ENCODE measurements at places on chromosomes 1 and 21.

GRCh38 chr1:200706111-200706814 is 32.4 kb upstream of the CAMSAP2 start:
- no peak for DNase-seq

GRCh38 chr1:24150234-24151174 is 7.6 kb upstream of the IL22RA1 start:
- DNase-seq = peak; percentile 99

DNA sequence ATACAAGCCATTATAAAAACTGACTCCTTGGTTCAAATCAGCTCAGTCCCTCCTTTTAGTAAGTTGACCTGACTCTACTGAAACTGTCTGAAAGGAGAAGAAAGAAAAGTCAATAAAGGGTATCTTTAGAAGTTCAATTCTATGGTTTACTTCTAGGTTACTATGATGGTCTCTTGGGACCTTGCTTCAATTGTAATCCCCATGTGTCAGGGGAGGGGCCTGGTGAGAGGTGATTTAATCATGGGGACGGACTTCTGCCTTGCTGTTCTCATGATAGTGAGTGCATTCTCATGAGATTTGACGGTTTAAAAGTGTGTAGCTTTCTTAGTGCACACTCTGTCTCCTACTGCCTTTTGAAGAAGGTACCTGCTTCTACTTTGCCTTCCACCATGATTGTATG is 31.7 kb upstream of the FNBP1L start:
- no peak for DNase-seq

GRCh38 chr1:172917972-172918371 is 132.8 kb downstream of the TNFSF18 start:
- no peak for DNase-seq

GRCh38 chr1:56287721-56288120 is 291.6 kb downstream of the PLPP3 start:
- no peak for DNase-seq

DNA sequence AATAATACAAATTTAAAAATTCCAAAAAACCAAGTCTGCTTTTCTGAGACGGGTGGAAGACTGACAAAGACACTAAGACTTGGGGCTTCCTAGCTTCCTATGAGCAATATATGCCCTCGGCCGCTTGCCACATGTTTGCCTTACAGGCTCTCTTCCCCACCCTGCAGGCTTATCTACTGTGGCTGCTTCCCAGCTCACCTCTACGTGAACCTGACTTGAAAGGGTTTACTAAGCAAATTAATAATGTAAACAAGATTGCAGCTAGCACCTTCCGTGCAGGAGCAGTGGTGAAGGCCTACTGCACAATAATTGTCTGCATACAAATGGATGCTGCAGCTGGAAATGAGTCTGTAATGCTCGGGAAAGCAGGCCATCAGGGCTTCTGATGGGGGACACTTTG is 152.9 kb upstream of the DAB1 start:
- no peak for DNase-seq

- DNase-seq = no peak
These were observed 61.7 kb downstream of the HMGB4 start for GRCh38 chr1:33925586-33925985.

DNA sequence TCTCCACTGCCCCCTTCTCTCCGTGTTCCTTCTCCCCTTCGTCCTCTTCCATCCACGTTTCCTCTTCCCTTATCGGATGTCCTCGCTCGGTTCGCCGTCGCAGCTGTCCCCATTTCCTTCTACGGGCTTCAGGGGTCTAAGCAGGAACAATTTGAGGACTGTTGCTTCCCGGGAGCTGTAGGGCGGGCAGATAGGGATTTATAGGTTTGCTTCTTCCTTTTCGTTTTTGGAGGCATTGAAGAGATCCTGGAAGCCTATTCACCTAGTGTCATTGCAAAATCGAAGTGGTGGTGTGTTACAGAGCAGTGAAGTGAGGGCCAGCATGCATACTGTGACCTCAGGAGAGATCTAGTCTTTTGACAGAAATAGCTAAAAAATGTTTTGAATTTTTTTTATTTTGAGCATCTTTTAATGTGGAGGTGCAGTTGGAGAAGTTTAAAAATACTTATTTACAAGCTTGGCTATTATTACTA is 897 bp downstream of the ZYG11B start:
- DNase-seq = peak; percentile 21

- peak; percentile 87 for DNase-seq
These were observed 757 bp upstream of the SPSB1 start for GRCh38 chr1:9291914-9292360.

DNA sequence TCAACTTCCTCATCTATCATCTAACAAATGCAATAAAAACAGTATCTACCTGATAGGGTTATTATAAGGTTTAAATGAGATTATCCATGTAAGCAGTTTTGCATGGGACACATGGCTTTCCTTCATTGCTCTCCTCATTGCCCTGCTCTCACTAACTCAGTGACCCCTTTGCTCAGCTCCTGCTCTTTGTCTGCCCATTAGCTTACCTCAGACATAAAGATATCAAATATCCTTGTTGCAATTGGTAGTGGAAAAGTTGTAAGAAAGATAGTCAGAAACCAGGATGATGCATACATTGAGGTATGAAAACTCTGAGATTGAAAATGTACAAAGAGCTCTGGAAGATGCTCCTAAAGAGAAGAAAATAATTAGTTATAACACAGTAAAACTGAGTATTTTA is 89.8 kb downstream of the EVI5 start:
- no peak for DNase-seq

GRCh38 chr21:39153842-39154241 is 29.4 kb downstream of the PSMG1 start:
- no peak for DNase-seq

Data from mucosa of descending colon (tissue), 3 donors.